IPS-NIHi11 (cell line): ENCODE measurements at places on chromosomes 12 and 14.

- DNase-seq, result no peak
Measured at GRCh38 chr14:86141966-86142365, 612.0 kb downstream of the FLRT2 start.

DNA sequence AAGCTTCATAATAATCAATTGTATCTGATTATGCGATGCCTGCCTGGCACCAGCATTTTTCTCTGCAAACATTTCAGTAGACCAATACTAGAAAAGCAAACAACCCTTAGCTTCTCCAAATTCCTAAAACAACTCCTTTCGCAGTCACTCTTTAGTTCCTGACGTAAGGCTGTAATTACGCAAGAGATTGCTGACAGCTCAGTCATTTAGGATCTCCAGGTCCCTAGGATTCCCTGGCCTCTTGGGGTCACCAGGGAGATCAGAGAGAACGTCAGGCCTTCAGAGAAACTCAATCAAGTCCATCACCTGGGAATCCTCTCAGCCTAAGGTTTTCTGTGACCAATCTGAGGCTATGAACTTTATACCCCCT lies 390.6 kb downstream of the PAWR start:
- no peak for DNase-seq

DNA sequence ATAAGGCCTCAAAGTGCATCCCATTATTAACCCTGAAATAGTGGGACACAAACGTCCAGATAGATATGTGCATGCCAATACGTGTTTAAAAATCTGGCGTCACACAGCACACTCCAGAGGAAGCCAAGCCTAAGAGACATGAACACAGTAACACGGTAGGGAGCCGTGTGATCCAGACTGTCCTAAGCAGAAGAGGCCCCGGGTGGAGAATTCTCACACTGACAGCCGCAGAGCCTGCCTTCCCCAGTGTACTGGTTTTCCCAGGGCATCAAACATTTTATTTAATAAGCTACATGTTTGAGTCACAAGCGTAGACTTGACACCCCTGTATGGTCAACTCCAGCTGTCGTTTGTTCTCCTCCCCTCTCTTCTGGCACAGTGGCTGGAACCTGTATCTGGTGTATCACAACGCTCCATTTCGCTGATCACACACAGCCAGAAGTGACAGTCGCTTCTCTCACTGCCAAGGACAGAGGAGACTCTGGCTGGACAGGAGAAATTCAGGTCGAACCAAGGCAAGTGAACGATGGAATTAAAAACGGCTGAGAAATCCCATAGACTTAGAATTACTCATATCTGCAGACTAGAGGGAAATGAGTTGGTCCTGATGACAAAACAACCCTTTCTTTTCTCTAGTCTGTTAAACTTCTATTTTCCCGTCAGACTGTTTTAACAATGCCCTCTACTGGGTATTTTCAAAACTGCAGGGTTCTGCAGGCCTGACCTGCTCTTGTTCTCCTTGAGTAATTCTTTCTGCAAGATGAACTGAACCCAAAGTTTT lies 359.9 kb downstream of the RGS6 start:
- DNase-seq, result peak; percentile 61

DNA sequence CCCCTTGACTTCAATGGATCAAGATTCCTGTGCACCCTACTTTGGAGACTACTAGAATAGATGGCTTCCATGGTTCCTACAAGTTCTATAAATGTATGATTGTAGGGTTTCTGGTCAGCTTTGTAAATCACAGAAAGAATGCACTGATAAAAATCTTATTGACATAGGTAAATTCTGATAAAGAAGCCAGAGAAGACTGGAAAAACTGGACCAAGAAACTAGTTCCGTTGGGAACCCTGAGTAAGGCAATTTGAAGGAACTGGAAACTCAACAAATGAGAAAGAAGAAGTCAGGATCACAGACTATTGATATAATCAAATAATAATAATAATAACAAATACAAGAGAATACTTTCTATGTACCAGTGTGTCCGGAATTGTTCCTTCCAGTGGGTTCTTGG lies 15.4 kb upstream of the MGST1 start:
- no peak for DNase-seq
